NB4 (cell line): ENCODE measurements at places on chromosomes 16 and 17.
A peak's percentile ranks its signal among the peaks of the same experiment; 100 is the strongest.

- no peak for DNase-seq
Observed at GRCh38 chr17:3589784-3590183, 19.4 kb downstream of the TRPV1 start.

- no peak for DNase-seq
Observed at GRCh38 chr16:3520413-3520812, 19.6 kb downstream of the CLUAP1 start.

DNA sequence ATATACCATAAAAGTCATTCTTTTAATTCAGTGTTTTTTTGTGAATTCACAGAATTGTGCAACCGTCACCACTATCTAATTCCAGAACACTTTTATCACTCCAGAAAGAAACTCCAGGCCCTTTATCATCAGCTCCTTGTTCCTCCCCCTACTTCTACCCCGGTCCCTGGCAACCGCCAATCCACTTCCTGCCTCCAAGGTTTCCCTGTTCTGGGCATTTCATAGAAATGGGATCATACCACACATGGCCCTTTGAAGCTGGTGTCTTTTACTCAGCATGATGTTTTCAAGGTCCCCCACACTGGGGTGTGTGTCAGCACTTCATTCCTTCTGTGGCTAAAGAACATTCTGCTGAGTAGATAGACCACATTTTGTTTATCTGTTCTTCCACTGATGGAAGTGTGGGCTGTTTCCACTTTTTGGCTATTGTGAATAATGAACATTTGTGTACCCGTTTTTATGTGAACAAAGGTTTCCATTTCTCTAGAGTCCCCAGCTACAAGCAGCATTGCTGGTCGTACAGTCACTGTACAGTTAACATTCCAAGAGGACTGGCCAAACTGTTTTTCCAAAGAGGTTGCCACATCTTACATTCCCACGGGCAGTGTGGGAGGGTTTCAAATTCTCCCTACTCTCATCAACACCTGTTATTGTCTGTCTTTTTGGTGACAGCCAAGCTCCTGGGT, 75.8 kb upstream of the ZNF469 start:
- DNase-seq, result no peak

GRCh38 chr17:42832213-42832933, 824 bp upstream of the PSME3 start:
- DNase-seq, result no peak

- no peak for DNase-seq
Observed at GRCh38 chr17:74807441-74807840, 31.3 kb upstream of the NAT9 start.

GRCh38 chr17:69560987-69561441, 146.5 kb downstream of the MAP2K6 start:
- DNase-seq, result no peak

GRCh38 chr17:61335845-61336655, 63.6 kb upstream of the TBX2 start:
- no peak for DNase-seq

DNA sequence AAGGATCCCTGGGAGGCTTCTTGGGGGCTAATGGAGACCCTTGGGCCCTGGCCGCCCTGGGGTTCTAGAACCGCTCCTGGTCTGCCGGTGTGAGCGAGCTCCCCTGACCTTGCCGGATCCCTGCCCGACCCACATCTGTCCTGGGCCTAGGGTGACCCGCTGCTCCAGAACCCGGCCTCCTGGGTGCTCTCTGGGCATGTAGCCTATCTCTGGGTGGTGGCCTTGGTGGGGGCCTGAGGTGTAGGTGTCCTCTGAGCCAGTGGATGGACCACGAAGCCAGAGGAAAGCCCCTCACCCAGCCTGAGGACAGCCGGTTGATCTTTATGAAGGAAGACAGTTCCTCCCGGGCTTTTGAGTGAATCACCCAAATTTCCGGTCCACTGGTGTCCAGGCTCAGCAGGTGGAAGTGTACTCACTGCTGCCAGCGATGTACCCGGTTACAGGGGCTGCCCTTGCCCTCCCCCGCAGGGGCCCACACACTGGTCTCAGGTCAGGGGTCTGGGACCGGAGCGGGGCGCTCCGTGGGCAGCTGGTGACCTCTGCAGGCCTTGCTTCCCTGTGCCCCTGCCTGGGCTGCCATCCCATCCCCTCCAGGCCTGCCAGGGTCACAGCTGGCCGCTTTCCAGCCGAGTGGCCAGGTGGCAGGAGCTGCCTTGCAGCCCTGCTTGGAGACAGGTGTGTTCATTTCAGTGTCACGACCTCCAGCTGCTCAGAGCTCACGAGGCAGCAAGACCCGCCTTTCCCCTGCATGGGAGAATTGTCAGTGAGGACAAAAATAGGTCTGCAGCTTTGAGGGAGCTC, 10.5 kb upstream of the GSE1 start:
- no peak for DNase-seq

GRCh38 chr17:27407916-27408864, 48.1 kb upstream of the KSR1 start:
- DNase-seq, result no peak

DNA sequence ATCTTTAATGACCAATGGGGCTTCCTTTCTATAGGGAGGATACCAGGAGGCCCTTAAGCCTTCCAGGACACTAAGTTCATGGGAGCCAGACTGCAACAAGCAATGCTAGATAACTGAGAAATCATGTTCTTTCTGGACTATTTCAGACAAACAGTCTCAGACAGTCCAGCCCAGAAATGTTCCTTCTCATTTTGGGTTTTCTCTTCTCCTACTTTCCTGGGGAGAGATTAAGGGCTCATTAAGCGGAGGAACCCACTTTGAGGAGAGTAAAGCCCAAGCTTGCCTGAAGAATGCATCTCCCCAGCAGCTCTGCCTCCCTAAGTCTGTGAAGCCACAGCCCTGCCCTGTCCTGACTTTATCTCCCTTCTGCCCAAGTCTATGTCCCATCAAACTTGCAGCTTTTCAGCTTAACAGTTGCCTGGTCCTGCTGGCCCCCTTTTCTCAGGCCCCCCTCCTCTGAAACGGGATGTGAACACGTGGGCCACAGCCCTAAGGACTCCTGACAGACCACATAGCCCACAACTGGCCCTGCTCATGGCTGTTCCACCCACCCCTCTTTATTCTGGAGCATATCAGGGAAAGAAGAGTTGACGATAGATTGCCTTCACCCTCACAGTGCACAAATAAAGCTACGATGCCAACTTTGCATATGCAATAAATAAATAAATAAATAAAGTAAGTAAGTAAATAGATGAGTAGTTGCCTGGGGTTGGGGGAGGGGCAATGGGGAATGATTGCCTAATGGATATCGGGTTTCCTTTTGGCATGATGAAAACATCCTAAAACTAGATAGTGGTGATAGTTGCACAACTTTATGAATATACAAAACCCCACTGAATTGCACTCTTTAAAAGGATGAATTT, 111.0 kb downstream of the N4BP1 start:
- peak; percentile 65 for DNase-seq

GRCh38 chr17:29948448-29949215, 7.2 kb downstream of the EFCAB5 start:
- DNase-seq, result peak; percentile 89

- DNase-seq, result no peak
Observed at GRCh38 chr16:64478252-64478906, 643.5 kb downstream of the CDH11 start.

- DNase-seq, result no peak
Observed at GRCh38 chr17:34592002-34592401, 12.6 kb downstream of the TMEM132E start.

- no peak for DNase-seq
Observed at GRCh38 chr16:61289141-61289540, 747.1 kb downstream of the CDH8 start.

GRCh38 chr17:13462146-13462545, 139.6 kb downstream of the HS3ST3A1 start:
- no peak for DNase-seq

- DNase-seq, result no peak
Observed at GRCh38 chr17:75819678-75820077, 24.5 kb downstream of the UNC13D start.

- DNase-seq, result no peak
Observed at GRCh38 chr17:34393401-34393800, 30.4 kb upstream of the CCL1 start.

DNA sequence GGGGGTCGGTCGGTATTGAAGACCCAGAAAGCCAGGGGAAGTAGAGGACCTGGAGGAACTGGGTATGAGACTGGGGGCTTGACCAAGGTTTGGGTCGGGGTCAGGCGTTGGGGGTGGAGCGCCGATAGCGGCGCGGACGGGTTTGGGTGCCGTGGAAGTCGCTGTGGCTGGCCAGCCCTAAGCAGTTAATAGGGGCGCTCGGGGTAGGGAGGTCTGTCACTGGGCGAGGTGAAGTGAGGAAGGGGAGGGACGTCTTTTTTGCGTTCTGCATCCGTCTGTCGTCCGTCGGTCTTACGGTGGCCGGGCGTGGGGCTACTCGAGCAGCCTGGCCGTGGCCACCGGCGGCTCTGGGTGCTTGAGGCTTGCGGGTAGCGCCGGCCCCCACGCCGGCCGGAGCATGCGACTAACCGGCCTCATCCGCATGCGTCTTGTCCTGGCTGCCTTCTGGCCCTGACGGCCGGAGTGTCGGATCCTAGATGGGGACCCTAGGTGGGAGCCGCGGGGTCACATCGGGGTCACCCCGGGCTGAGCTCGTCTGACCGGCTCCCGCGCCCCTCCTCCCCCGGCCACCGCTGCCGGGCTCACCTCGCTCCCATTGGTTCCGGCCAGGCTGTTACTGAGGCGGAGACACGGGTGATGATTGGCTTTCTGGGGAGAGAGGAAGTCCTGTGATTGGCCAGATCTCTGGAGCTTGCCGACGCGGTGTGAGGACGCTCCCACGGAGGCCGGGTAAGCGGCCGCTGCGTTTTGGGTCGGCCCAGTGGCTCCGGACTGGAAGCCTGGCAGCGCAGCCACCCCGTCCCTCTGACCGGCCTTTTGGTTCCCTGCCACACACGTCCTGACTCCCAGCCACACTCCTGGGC, 10.3 kb upstream of the TMEM88 start:
- peak; percentile 80 for DNase-seq

- peak; percentile 93 for DNase-seq
Observed at GRCh38 chr17:8152112-8152775, at the start of gene PER1. TSS of gene PER1 (minus strand) at chr17:8152404. CDS start at chr17:8150706, 1,698 bp downstream.

GRCh38 chr17:67676305-67676704, 41.4 kb upstream of the NOL11 start:
- no peak for DNase-seq

GRCh38 chr16:77666771-77667170, 55.5 kb upstream of the NUDT7 start:
- DNase-seq, result no peak

DNA sequence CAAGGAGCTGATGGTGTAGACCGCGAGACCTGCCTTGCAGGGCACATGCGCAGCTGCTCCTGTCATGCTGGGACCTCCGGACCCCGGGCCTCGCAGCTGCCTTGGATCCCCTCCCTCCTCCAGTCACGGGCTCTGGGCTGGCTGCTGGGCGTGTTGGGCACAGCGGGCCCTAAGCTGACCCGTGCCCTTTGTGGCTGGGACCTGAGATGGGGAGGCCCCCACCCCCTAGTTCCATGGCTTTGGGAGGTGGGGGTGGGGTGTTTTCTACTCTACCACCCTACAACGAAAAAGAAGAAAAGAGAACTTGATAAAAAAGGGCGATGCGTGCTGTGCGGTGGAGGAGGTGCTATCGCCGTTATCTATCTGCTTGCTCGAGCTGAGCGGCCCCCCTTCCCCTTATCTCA, 14.5 kb downstream of the ZFPM1 start:
- no peak for DNase-seq

GRCh38 chr16:56332464-56333079, 92.8 kb downstream of the AMFR start:
- DNase-seq, result peak; percentile 42

GRCh38 chr17:35807371-35808144, 1.7 kb upstream of the TAF15 start:
- no peak for DNase-seq

GRCh38 chr17:13546851-13547250, 54.9 kb downstream of the HS3ST3A1 start:
- DNase-seq, result no peak

GRCh38 chr16:19783363-19784182, 65.5 kb downstream of the IQCK start:
- DNase-seq, result no peak

DNA sequence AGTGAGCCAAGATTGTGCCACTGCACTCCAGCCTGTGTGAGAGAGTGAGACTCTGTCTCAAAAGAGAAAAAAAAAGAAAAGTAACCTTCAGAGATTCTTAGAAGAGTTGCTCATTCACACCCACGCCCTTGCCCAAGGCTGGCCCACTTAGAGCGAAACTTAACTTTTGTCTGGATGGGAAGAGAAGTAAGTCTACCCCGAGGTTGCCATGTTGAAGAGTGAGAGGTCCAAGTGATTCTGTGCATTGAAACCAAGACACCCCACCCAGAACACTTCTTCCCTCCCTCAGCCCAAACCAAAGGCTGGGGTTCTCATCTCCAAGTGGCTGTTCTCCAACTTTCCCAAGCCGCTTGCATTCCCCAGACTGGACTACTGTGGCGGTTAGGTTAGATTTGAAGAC, 2.4 kb upstream of the CISD3 start:
- no peak for DNase-seq

DNA sequence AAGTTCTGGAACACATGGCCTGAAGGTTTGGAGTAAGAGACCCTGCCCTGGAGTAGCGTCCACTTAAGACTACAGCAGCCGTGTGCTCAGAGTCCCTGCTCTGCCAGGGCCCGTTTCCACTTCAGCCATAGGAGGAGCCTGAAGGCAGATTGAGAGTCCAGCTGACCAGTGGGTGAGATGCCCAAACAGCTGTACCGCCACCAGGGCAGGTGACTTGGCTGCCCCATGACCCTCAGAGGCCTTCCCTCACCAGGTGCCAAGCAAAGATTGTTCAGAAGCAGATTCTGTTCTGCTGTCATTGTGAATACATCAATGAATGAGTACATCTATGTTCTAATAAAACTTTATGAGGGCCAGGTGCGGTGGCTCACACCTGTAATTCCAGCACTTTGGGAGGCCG, 178.8 kb downstream of the RAB11FIP4 start:
- DNase-seq, result no peak

GRCh38 chr17:47630614-47631013, 19.1 kb upstream of the KPNB1 start:
- DNase-seq, result no peak

- no peak for DNase-seq
Observed at GRCh38 chr17:2750721-2751120, 1.3 kb upstream of the CCDC92B start.

- DNase-seq, result peak; percentile 98
Observed at GRCh38 chr17:74528491-74529199, 2.6 kb downstream of the CD300LB start.

GRCh38 chr16:82017911-82018568, 6.8 kb upstream of the SDR42E1 start:
- DNase-seq, result no peak

DNA sequence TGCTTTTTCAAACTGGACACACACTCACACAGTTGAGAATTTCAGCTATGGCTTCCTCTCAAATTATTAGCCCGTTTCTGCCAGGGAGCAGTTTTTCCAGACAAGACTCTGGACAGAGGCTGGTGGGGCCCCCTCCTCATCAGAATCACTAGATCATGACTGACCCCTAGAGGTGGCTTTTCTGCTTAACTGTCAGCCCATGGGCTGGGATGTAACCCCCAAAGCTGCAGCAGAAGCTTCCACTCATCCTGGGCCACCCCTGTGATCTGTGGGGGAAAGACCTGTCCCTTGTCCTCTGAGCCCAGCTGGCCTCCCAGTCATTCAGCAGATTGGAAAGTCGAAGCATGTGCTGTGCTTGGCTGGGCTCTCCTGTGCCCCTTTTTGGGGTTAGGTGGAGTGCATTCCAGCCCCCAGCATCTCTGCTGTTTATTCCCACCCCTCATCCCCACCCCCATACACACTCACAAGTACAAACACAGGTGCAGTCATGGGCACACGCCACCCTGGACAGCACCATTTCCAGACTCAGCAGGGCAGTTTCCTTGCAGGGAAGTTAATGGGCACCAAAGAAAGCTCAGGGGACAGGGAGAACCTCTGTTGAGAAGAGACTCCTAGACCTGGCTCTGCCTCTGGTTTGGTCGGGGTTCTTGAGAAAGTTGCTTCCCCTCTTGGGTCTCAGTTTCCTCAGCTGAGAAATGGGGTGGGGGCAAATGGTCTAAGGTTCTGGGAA, 77.6 kb upstream of the RBL2 start:
- DNase-seq, result peak; percentile 30
